Suprapubic skin (tissue), 4 donors: ENCODE measurements at places on chromosomes 7 and 10.

GRCh38 chr10:109259293-109259692, 664.0 kb downstream of the XPNPEP1 start:
- DNase-seq: no peak

DNA sequence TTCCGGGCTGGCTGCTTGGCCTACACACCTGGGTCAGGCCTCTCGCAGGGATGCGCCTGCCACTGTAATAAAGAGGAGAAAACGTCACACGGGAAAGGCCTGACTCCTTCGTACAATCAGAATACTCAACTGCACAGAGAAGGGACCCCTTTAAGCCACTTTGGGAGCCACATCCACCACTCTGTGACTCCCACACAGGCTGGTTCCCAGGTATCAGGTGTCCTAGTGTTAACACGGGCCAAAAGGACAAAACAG, 5.8 kb upstream of the ZNF736 start:
- DNase-seq: no peak

DNA sequence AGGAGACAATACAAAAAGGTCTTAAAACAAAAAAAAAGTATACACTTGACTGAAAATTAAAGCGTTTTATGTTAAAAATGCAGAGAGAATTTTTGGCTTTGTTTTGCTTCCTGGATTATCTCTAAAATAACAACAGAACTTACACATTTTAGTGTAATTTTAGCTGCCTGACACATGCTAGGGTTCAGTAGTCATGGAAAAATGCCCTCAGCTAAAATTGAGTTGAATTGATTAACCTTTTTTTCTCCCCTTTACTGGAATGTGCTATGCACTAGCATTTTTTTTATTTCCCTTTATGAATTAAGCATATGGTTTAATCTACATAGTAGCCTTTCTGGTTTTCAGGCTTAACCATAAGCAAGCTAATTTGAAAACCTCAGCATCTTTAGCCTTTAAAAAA, 89.9 kb downstream of the ZNF277 start:
- DNase-seq: no peak

GRCh38 chr10:76973091-76974016, 664.3 kb downstream of the KCNMA1 start:
- no peak for DNase-seq

GRCh38 chr10:127523476-127523875, 25.6 kb upstream of the NPS start:
- DNase-seq: no peak

DNA sequence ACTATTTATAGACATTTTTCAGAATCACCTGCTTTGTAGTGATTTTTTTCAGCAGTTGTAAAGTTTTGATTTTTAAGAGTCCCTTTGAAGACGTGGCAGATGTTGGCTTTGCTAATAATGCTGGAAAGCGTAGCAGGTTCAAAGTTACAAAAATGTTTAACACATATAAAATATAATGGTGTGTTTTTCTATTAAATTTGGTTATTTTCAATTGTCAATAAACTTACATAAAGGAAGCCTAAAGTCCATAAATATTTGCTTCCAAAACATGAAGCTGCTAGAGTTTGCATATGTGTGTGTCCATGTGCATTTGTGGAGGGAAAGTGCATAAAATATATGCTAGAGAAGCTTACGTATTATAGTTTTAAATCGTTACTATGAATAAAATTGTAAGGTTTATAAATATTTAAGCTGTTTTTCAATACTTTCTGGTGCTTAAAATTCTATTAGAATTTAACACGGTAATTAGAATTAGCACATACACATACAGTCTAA, 3.7 kb downstream of the MEOX2 start:
- no peak for DNase-seq

- DNase-seq: no peak
Observed at GRCh38 chr10:133194151-133194550, 34.1 kb downstream of the KNDC1 start.

- peak; percentile 44 for DNase-seq
Observed at GRCh38 chr10:29757551-29758297, 123.0 kb upstream of the SVIL start.

DNA sequence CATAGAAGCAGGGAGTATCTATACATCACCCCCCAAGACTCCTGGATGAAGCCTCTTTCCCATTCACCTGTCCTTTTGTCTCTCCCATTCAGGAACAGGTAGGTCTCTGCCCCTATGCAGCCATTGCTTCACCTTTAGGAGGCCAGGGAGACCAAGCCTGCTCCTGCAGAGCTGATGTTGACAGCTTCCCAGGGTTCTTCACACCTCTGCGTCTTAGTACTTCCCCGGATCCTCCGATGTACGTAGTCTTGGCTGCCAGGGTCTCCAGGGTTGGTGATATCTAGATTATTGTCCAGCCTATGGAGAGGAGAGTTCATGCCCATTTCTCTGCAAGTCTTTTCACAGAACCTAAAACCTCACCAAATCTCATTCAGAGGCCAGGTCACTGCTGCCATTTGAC, 365.7 kb upstream of the KLF6 start:
- no peak for DNase-seq

DNA sequence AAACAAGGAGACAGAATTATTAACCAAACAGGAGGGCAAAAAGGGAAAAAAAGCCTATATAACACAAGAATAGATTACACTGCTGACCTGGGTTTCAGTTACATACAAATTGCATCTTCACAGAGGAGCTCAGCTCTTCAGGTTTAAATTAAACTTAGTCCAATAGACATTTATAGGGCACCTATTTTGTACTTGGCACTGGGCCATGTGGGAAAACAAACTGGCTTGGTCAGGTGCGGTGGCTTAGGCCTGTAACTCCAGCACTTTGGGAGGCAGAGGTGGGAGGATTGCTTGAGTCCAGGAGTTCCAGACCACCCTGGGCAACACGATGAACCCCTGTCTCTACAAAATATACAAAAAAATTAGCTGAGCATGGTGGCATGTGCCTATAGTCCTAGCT, 62.3 kb upstream of the CCDC6 start:
- DNase-seq: no peak

GRCh38 chr7:145779140-145779539, 337.5 kb upstream of the CNTNAP2 start:
- DNase-seq: no peak

DNA sequence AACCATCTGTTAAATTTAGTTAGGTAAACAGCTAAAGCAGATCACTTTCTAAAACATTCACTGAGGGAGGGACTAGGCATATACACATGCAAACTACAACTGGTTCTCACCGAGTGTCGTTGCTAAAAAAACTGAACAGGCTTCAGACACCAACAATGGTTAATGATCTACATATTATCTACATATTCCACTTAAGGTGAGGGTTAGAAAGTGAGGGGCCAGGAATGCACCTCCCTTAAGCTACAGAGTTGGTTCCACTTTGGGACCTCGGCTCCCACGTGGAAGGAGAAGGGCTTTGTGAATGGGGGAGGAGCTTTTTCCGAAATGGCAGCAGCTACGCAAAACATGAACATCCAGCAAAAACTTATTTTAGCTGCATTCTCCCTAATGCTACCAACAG, 5.8 kb downstream of the CTBP2 start:
- DNase-seq: no peak

DNA sequence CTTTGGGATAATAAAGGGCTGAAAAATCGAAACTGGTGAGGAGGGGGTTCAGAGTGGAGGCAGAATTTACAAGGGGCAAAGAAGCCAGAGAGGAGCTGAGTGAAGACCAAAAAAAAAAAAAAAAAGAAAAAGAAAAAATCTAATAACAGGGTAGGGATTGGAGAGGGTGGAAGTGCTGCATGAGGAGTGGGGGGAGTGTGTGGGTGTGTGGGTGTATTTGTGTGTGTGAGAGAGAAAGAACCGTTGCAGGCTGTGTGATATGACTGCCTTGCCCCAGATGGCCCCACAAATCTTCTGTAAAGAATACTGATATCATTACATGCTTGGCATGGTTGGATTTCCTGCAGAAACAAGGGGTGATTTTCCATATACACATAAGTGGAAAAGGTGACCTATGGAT, 207.8 kb upstream of the IMMP2L start:
- DNase-seq: no peak

DNA sequence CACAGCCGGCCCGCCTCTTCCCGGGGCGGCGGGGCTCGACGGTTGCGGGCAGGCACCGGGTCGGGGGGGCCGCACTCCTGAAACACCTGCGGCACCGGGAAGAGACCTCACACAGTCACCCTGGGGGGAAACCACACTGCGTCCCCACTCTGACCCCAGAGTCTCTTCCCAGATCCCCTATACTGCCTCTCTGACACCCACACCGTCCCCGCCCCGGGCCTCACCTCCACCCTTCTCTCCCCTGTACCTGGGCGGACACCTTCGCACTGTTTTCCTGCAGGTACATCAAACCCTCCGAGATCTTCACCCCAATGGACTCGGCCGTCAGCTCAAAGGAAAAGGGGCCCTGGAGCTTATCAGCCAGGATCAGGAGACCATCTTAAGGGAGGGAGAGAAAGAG, 3.4 kb upstream of the GAL3ST4 start:
- peak; percentile 64 for DNase-seq

GRCh38 chr7:137135654-137136350, 207.7 kb downstream of the PTN start:
- DNase-seq: no peak

DNA sequence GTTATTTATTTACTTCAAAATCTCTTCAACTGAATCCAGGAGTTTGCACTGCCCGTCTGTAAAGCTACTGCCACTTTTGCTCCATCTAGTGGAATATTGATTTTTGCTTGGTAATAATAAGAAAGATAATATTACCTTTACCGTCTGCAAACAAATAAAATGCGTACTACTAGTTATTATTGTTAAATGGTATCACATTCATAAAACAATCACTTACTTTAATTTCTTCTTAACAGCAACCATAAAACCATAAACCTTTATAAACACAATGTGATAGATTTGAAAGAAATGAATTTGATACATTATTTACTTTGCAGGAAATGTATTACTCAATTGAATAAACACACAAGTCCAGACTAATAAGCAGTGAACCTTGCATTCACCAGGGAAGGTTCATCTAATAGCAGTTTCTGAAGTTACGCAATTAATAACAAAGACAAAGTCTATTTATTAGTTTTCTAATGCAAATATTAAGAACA, 6.4 kb downstream of the AGMO start:
- no peak for DNase-seq

DNA sequence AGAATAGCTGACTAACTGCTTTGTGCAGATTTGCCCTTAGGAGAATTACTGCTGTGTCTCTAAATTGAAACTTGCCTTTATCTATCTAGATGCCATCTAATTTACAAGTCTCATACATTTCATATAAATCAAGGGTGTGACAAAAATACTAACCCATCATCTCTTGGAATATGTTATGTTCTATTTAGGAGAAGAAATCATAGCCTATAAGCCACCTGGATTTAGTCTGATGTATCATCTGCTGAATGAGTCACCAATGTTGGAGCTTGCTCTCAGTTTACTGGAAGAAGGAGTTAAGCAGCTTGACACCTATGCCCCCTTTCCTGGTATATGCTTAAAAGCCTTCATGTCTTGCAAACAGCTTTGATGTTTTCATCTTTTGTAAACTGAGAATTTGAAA, 43.5 kb downstream of the NUP205 start:
- no peak for DNase-seq

DNA sequence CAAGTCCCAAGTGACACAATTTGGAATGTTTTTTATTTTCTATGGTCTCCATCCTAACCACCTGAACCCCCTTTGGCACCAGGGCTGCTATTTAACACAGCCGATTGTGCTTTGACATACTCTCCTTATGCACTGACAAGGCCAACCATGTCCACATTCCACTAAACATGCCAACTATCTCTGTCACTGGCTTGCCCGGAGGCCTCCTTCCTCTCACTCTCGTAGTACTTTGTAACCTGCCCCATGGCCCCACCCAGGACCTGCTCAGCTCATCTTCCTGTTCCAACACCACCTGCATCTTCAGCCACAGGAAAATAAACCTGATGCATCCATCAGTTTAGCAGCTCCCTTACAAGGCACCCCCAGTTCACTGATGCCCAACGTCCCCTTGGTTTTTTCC, 63.1 kb downstream of the GPAM start:
- DNase-seq: no peak

- DNase-seq: no peak
Observed at GRCh38 chr7:155144371-155144770, 74.2 kb downstream of the HTR5A start.
